CD4-positive, alpha-beta T cell (primary cell): ENCODE measurements at places on chromosomes 2 and 18.

DNA sequence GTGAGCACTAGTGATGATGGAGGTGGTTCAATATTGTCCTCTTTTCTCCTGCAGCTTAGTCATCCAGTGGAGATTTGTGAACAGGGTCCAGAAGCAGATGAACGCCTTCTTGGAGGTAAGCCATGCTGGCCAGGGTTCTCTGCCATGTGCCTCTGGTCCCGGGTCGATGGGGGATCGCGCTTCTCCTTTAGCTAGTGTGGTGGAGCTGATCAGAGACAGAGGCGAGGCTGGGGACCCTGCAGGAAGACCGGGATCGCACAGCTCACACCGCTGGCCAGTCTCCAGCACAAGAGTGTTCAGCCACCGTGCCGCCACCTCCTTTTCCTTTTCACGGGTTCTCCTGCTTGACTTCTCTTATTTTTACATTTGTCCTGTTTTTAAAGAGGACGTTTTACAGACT lies 243.4 kb downstream of the ALPK2 start:
- DNase-seq: no peak
- H3K27me3 ChIP-seq: no peaks in the 10 kb centered on the region
- H3K4me3 ChIP-seq: no peak overlapping the region
- H3K27ac ChIP-seq: no peak overlapping the region
- H3K4me1 ChIP-seq: no peaks in the 10 kb centered on the region

- H3K36me3 ChIP-seq: no peaks in the 10 kb centered on the region
- DNase-seq: no peak
- no peaks in the 10 kb centered on the region for H3K27me3 ChIP-seq
- no peak overlapping the region for H3K4me3 ChIP-seq
- H3K4me1 ChIP-seq: no peaks in the 10 kb centered on the region
Measured at GRCh38 chr2:122851972-122852531, 1096.6 kb downstream of the TSN start.

DNA sequence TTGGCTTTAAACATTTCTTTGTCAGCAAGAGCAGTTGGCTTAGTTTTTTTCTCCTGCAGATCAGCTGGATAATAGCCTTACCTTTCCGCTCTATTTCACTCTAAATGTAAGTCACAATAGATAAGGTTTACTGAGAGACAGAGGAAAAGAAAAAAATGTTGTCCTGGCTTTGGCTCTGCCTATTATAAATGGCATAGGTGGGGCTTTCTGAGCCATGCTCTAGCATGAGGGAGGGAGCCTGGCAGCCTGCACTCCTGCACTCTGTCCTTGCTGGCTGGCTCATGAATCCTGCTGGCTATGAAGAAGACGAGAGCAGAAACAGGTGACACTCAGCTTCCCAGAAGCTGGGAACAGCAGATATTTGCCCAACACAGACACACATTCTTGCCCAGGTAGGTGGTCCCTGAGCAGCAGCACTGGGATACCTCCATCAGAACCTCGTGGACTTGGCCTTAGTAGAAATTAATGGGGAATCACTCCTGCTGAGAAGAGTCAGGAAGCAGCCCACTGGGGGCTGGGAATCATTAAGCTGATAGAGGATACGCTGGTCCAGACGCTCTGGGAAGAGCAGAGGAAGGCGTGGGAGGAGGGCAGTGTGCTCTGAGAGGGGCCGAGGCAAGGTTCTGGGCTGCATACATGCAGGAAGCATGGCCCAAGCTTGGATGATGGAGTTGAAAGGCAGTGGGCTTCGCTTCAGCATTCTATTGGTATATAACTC lies 514.4 kb upstream of the HS6ST1 start:
- no peak overlapping the region for H3K27ac ChIP-seq
- no peak overlapping the region for H3K4me3 ChIP-seq
- no peaks in the 10 kb centered on the region for H3K27me3 ChIP-seq
- H3K4me1 ChIP-seq: no peaks in the 10 kb centered on the region
- H3K36me3 ChIP-seq: no peaks in the 10 kb centered on the region

- H3K4me3 ChIP-seq: no peak overlapping the region
- no peaks in the 10 kb centered on the region for H3K4me1 ChIP-seq
- no peaks in the 10 kb centered on the region for H3K27me3 ChIP-seq
- H3K27ac ChIP-seq: no peak overlapping the region
- no peaks in the 10 kb centered on the region for H3K36me3 ChIP-seq
Measured at GRCh38 chr2:102601730-102602129, 17.6 kb upstream of the SLC9A2 start.

GRCh38 chr2:10581021-10581420 lies 108.8 kb downstream of the NOL10 start:
- no peak for DNase-seq
- no peak overlapping the region for H3K4me3 ChIP-seq
- no peaks in the 10 kb centered on the region for H3K4me1 ChIP-seq
- no peaks in the 10 kb centered on the region for H3K27me3 ChIP-seq
- no peak overlapping the region for H3K27ac ChIP-seq

- H3K4me3 ChIP-seq: no peak overlapping the region
- H3K36me3 ChIP-seq: no peaks in the 10 kb centered on the region
- H3K27ac ChIP-seq: no peak overlapping the region
- peaks cover 3% of the 10 kb centered on the region for H3K4me1 ChIP-seq
Measured at GRCh38 chr2:127359520-127359919, 28.3 kb downstream of the MAP3K2 start.

GRCh38 chr18:29871246-29871645 lies 1171.3 kb downstream of the DSC3 start:
- H3K27me3 ChIP-seq: no peaks in the 10 kb centered on the region
- H3K4me1 ChIP-seq: no peaks in the 10 kb centered on the region
- DNase-seq: no peak
- no peak overlapping the region for H3K4me3 ChIP-seq

- no peak for DNase-seq
- no peaks in the 10 kb centered on the region for H3K4me1 ChIP-seq
- peaks cover 30% of the 10 kb centered on the region for H3K27me3 ChIP-seq
- H3K4me3 ChIP-seq: no peak overlapping the region
- H3K27ac ChIP-seq: no peak overlapping the region
- no peaks in the 10 kb centered on the region for H3K36me3 ChIP-seq
Measured at GRCh38 chr2:16013359-16013911, 73.1 kb downstream of the MYCN start.

DNA sequence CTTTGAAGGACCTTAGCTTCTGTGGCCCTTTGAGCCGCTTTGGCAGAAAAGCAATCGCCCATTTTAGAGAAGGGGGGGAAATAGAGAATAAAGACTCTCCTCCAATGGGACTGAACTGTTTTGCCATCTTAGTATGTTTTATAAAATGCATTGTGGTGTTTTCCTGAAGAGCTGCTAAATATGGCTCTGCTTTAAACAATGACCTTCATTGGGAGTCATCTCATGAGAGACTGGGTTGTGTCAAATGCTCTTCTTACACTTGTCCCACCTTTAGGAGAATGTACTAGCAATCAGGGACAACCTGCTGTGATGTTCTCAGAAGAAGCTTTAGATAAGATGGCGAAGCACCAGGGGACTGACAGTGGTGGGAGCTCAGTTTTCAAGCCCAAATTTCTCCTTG lies 418.9 kb upstream of the POU3F3 start:
- no peaks in the 10 kb centered on the region for H3K4me1 ChIP-seq
- H3K27me3 ChIP-seq: no peaks in the 10 kb centered on the region
- DNase-seq: no peak
- H3K4me3 ChIP-seq: no peak overlapping the region
- H3K36me3 ChIP-seq: no peaks in the 10 kb centered on the region

DNA sequence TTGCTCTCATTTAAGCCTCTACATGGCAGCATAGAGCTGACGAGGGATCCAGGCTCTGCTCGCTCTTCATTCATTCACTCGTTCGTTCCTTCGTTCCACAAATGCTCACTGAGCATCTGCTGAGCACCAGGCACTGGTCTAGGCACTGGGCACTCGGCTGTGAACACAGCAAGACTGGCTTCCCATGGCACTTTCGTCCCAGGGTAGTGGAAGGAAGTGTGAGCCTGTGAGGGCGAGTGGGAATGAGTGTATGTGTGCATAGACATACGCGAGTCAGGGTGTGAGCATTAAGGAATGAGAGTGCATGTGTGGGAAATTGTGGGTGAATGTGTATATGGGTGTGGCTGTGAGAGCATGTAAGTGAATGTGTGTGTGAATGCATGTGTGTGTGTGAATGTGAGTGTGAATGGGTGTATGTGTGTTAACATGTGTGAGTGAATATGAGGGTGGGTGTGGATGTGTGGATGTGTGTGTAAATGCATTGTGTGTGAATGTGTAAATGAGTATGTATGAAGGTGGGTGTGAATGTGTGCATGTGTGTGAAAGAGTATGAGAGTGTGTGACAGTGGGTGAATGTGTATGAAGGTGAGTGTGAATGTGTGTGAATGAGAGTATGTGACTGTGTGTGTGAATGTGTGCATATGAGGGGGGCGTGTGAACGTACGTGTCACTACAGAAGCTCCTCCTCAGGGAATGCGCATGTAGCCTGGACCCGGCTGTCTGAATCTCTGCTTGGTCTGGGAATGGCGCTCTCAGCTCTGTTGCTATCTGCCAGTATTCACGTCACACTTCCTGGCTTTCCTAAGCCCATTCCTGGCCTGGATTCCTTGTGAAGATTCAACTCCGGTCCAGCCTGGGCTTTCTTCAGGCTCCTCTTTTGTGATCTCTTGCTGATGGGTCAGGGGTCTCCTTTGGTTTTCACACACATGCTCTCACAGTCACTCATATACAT lies 28.8 kb downstream of the SNORC start:
- no peak overlapping the region for H3K27ac ChIP-seq
- H3K4me3 ChIP-seq: no peak overlapping the region
- DNase-seq: no peak
- H3K4me1 ChIP-seq: no peaks in the 10 kb centered on the region

GRCh38 chr18:36633961-36634412 lies 194.8 kb downstream of the TPGS2 start:
- DNase-seq: no peak
- H3K36me3 ChIP-seq: no peaks in the 10 kb centered on the region
- no peak overlapping the region for H3K27ac ChIP-seq
- no peaks in the 10 kb centered on the region for H3K27me3 ChIP-seq
- H3K4me3 ChIP-seq: no peak overlapping the region
